ENCODE measurements at places on chromosomes 3 and 15.
A peak's percentile ranks its signal among the peaks of the same experiment; 100 is the strongest.

- no peak for DNase-seq
Observed at GRCh38 chr15:96331945-96332636, 1.6 kb downstream of the NR2F2 start.

GRCh38 chr3:193921465-193921864 lies 214.5 kb upstream of the HES1 start:
- DNase-seq = no peak

DNA sequence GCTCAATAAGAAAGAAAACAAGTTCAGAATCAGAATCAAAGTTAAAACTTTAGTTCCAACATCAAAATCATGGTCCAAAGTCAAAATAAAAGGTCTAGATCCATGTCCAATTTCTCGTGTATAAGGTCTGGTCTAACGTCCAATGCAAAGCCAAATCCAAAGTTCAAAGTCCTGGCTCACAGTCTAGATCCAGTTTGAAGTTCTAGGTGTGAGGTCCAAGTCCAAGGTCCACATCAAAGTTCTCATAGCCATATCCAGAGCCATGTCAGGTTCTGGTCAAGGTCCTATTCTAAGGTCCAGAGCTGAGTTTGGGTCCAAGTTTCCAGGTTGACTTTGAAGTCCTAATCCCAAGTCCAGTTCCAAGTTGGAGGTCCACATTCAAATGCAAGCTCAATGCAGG lies 40.7 kb upstream of the VIPR1 start:
- no peak for DNase-seq

DNA sequence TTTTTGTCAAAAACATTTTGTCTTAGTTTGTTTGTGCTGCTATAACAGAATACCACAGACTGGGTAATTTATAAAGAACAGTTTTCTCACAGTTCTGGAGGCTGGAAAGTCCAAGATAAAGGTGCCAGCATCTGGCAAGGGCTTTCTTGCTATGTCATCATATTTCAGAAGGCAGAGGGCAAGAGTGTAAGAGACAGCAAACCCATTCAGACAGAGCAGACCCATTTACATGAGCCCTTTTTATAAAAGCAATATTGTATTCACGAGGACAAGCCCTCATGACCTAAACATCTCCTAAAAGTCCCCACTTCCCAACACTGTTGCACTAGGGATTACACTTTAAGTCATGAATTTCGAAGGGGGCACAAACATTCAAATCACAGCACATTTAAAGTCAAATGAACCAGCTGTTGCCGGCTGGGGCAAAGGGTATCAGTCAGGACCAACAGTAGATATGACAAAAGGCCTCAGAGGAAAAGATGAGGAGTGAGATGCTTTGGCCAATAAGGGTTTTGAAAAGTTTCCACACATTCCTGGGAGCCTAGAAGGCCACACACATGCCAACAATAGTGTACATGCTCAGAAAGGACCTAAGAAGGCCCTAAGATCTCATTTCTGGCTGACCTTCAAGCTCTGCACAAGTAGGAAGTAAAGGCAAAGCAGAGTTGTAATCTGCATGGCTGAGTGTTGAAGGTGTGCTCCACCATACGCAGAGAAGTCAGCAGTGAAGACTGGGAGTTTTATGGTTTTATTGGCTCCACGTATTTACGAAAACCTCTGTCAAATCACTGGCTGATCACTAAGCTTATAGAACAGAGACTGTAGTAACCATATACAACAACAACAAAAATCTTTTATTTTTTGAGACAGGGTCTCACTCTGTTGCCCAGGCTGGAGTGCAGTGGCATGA lies 37.9 kb downstream of the UQCC5 start:
- DNase-seq = no peak

GRCh38 chr15:41510728-41511127 lies 2.9 kb downstream of the LTK start:
- no peak for DNase-seq

GRCh38 chr3:46812237-46812791 lies 50.9 kb downstream of the MYL3 start:
- DNase-seq = peak; percentile 50

DNA sequence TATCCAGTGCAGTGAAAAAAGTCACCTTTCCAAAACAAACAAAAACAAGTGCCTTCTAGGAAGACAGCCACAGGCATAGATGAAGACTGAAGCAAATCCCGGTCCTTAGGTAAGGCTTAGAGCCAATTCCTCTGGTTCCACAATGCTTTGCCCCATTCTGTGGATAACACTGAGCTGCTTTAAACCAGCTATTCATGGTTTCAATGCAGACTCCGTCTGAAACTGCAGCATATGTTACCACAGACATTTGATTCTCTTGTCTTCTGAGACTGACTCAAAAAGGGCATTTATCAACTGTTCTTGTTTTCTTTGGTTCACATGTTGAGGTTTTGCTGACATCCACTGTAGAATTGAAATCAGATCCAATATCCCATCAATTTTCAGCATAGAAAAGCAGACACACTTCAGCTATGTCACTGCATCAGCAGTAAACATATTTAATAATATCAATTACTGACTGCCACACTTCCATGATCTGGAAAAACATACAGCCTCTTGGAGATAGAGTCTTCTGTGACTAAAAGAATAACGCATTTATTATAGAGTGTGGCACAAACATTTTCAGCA lies 659.3 kb downstream of the ROBO2 start:
- DNase-seq = no peak

- DNase-seq = no peak
Observed at GRCh38 chr3:135447483-135447882, 518.0 kb upstream of the PPP2R3A start.

GRCh38 chr3:194720048-194720447 lies 34.4 kb downstream of the FAM43A start:
- peak; percentile 69 for DNase-seq

DNA sequence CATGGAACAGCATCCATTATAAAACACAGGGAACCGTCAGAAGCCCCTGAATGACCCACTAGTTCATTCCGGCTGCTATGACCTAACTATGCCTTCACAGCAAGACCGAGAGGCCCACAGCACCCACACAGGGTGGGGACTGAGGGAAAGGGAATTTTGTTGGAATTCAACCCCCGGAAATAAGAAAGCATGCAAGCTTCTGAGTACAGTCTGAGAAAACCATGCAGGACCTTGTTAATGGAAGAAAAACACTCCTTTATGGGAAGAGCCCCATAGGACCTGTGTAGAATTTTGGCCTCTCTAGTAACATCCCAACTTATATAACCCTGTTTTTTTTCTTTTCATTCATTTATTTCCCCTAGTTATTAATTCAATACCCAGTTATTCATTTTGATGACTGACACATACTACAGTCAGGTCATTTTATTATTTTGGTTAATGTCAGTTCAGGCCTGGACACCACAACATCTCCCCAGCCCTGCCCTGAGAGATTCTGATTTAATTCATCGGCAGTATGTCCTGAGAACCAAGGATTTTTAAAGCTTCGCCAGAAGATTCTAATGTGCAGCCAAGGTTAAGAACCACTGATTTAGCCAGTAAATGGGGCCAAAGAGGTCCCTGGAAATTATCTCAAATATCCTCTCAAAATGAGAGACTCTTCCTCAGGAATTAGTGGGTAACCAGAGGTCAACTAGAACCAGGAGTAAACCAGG lies 231.6 kb upstream of the GOLGA6L4 start:
- no peak for DNase-seq

- no peak for DNase-seq
Observed at GRCh38 chr15:90915216-90915807, 12.2 kb downstream of the MAN2A2 start.

- no peak for DNase-seq
Observed at GRCh38 chr3:122619040-122619439, 41.6 kb downstream of the PARP15 start.

DNA sequence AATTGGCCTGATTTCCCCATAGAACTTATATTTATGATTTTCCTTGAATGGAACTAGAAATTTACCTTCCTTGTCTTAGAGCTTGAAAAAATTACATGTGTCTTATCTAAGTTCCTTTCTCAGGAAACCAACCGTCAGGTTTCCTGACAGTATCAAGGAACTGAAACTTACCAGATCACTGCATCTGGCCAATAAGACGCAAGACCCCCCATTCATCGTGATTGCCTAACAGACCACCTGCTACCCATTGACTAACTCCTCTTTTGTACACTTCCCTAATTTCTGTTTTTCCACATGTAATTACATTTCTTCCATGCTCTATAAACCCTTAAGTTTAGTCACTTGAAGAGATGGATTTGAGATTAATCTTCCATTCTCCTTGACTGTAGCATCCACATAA lies 517.2 kb upstream of the CBLB start:
- no peak for DNase-seq

DNA sequence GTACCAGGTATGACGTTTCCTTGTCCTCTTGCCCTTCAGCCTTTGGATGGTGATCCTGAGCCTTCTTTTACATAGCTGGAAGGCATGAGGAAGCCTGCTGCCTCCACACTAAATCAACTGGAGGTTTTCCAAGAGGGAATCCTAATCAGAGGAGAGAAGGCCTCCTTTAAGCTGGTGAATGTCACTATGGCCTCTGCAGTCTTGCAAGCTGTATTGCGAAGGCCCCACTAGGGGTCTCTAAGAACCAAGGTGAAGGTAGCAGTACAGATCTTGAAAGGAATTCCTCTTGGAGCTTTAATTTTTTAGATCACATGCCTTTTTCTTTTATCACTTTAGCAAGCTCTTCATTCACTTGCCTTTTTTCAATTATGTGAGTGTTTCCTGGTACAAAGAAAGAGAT lies 119.2 kb downstream of the GHSR start:
- no peak for DNase-seq

- DNase-seq = no peak
Observed at GRCh38 chr15:85150130-85150480, 168.4 kb downstream of the PDE8A start.

DNA sequence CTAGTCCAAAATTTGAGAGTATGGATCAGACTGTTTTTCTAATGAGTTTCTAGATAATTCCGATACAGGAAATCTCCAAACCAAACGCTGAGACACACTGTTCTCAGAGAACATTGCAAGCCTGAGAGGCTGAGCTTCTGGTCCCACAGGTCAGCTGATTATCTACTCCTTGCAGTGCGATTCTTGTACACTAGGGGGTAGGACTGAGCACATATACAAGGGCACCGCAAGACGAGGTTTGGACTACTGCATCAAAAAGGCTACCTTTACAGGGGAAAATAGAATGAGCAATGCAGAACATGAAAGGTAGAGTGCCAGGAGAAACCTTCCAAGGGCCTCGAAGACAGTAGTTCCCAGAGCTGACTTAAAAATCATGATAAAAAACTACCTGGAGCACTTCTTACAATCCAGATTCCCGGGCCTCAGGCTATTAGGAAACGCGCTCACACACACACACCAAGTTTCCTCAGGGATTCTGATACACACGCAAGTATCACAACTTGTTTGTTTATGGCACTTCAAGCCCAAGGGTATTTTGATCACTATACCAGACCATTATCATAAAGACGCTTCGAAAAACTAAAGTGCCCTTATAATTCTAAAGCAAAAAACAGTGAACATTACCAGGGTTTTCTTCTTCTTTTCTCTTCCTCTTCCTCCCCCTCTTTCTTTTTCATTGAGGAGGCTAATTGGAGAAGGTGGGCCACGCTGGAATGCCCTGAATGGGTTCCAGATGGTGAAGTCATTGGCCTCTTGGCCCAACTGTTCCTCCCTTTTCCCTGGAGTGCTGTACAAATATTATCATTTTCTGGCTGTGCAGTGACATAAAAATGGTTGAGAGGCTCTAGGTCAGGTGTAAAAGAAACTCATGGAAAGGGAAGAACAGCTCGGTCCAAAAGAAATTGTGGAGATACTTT lies 61.8 kb downstream of the SLC12A8 start:
- DNase-seq = peak; percentile 87

- no peak for DNase-seq
Observed at GRCh38 chr3:30605005-30605404, 1.4 kb upstream of the TGFBR2 start.

DNA sequence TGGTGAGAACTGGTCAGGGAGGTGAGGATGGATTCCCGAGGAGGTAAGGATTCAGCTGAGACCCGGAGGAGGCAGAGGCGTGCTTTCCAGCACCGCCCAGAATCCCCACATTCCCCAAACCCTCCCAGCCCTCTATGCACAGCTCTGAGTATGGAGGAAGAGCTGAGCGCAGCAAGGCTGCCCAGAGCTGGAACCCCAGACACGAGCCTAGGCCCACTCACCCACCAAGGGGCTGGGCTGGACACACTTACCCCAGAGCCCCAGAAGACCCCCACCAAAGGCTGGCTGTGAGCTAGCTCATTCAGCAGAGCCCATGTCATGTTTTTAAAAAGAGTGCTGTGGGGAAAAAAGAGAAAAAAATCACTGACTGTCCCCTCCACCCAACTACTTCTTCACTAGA lies 271.5 kb downstream of the XXYLT1 start:
- no peak for DNase-seq

GRCh38 chr3:61438253-61439121 lies 122.9 kb upstream of the PTPRG start:
- no peak for DNase-seq

Data from NCI-H2029 treated with DMSO at 0.1 percent for 48 hours (cell line).